T47D (cell line): ENCODE measurements at places on chromosomes 13 and 19.

GRCh38 chr13:89784161-89784809 lies 1563.2 kb upstream of the MIR17HG start:
- no peak for DNase-seq

GRCh38 chr19:23917856-23918255 lies 3.2 kb downstream of the ZNF726 start:
- peak; percentile 8 for DNase-seq

GRCh38 chr13:72462726-72463125 lies 264.7 kb downstream of the MZT1 start:
- no peak for DNase-seq

DNA sequence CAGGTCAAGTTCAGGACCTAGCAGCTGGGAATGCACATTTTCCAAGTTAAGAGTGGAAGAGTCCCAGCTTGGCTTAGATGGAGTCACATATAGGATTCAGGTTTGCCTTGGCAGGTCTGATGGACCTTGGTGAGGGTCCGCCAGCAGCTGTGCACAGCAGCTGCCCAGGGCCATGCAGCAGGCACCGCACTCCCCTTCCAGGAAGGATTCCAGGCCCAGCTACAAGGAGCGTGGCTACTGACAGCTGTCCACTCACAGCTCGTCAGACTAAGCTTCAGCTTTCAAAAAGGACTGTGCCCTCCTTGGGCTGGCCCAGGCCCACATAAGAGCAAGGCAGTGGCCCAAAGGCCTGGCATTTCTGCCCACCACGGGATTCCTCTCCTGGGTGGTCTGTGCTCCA lies 68.4 kb downstream of the ALOX5AP start:
- DNase-seq = no peak

DNA sequence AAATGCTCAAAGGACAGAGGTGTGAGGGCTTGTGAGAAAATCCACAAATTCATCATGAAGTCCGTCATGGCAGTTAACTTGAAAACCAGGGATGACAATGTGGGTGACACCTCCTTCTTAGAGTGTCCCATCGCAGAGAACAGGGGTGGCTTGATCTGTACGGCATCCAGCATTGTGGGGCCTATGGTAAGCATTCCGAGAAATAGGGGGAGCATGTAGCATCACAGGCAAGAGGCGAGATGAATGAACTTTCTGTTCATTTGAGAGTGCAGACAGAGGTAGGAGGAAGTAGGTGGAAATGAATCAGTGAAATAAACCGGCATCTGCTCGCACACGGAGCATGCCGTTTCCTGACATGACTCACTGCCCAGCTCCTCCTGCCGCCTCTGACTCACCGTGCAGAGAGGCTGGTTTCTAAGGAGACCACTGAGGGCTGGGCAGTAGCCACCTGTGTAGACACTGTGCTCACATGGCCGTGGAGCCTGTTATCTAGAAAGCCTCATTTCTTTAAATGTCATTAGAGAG lies 339.0 kb downstream of the RFC3 start:
- DNase-seq = no peak

- DNase-seq = no peak
Observed at GRCh38 chr19:56398809-56399208, 5.3 kb upstream of the ZNF583 start.

- no peak for DNase-seq
Observed at GRCh38 chr19:41699231-41699967, 9.0 kb upstream of the CEACAM5 start.

DNA sequence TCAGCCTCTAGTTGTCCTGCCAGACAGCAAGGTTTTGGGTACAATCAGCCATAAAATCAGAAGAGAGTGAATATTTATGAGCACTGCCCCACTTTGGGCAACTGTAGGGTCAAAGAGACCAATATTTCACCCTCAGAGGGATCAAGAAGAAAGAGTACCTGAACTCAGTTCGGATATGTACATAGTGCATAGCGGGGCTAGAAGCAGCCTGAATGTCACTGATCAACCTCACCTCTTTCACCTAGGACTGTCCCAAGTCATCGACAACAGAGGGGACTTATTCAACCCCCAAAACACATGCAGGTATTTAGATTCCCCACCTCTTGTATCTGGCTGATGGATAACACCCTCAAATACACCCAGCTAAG lies 446.9 kb downstream of the COG6 start:
- no peak for DNase-seq

- no peak for DNase-seq
Observed at GRCh38 chr13:76499891-76500290, 386.3 kb downstream of the KCTD12 start.

DNA sequence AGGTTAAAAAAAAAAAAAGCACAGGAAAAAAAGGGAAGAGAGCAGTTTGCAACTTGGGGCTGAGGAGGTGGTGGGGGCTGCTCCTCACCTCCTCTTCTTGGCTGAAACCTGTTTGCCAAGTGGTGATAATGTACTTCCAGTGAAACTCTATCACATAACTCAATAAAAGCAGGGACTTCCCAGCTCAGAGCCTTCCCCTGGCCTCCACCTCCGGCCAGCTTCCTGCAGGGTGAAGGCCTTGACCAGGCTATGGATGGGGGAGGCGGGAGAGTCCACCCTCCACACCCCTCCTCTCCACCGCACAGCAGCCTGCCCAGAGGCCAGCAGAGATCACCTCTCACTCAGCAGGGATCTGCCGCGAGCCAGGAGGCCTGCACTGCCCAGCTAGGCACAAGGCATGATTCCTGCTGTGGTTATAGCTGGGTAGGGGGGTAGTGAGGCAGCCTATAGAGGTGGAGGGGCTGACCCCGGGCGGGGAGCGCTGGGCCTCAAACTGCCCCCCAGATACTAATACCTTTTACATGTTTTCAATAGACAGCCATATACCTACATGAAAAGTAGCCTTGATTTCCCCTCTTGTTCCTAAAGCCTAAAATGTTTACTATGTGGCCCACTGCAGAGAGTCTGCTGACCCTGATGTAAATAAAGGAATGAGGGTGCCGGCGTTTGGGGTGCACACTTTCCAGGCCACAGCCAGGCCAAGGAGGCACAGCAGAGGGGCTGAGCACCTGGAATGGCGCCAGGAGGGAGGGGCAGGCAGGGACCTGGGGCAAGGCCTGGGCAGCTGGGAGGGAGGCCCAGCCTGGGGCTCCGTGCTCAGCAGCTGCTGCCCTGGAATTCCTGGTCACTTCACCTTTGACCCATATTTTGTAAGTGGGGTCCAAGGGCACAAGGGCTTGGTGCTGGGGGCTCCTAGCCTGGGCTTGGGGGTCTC lies 10.3 kb downstream of the ZNF787 start:
- DNase-seq = no peak

DNA sequence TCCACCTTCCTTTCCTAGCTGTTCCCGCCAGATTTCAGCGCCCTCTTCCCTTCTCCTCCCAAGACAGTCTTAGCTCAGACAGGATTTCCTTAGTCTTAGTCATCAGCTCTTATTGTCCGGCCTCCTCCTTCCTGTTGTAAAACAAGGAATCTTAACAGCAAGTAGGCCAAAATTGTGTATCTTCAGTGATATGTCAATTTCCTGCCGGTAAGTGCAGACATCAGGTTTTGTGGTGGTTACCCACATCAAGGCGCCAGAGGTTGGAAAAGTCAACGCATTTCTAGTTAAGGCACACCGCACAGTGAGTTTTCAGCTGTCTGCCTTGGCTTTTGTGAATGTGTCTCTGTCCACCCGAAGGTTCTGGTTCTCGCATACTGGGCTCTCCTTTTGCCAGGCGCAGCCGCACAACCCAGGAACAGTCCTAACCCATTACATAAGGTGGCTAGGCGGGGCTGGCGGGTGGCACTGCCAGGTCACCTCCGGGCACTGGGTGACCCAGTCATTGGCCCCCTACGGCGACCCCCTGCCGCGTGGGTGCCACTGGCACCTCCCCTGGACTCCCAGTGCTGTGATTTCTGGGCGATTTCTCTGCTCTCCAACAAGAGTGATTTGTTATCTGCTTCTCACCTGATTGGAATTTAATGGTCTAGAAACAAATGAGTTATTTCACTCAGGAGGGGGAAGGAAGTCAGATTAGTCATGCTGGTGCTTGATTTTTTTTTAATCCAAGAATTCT lies 12.9 kb downstream of the COL4A2 start:
- DNase-seq = no peak

- DNase-seq = peak; percentile 34
Observed at GRCh38 chr13:43991773-43992201, 112.1 kb downstream of the LACC1 start.

DNA sequence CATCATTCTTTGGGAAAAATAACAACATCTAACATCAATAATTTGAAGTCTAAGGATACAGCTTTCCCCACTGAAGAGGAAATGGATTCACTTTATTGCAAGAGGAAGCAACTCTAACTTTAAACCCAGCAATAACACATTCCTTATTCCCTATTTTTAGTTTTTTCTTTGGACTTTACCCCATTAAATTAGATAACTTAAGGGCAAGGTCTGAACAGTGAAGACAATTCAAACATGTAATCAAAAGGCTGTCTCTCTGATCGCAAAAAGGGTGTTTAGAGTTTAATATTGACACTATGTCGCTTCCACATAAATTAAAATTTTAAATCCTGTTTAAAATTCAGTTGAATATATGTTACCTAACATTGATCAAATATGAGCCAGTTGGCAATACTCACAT lies 10.1 kb downstream of the EDNRB start:
- no peak for DNase-seq

DNA sequence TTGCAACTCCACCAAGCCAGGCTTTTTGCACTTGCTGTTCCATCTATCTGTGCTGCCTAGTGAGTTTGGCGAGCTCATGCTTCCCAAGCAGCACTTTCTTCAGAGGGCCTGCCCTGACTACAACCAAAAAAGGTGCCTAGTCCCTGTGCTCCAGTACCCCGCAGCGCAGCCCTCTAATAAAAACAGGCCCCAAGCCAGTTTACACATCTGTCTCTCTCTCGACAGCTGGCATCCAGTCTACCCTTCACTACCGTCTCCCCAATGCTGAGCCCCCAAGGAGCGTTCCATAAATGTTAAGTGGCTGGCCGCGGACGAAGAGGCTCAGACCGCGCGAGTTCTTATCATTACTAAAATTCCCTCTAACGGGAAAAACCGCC lies 512 bp downstream of the MED4 start:
- no peak for DNase-seq

DNA sequence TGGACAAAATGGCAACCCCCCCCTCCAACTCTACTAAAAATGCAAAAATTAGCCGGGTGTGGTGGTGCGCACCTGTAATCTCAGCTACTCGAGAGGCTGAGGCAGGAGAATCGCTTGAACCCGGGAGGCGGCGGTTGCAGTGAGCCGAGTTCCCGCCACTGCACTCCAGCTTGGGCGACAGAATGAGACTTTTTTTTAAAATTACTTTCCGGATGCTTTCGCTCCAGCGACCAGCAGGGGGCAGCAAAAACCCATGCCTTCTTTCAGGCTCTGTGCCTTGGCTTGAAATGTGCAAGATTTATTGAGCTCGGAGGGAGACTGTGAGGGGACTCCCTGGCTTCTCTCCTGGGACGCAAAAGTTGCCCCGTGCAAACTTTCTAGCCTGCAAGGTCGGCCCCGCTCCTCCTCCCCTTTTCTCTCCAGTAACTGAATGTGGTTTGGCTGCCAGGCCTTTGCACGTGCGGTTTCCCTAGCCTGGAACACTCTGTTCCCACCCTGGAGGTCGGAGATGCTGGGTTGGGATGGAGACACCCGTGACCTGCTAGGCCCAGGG lies 61.4 kb upstream of the NFIC start:
- peak; percentile 77 for DNase-seq

DNA sequence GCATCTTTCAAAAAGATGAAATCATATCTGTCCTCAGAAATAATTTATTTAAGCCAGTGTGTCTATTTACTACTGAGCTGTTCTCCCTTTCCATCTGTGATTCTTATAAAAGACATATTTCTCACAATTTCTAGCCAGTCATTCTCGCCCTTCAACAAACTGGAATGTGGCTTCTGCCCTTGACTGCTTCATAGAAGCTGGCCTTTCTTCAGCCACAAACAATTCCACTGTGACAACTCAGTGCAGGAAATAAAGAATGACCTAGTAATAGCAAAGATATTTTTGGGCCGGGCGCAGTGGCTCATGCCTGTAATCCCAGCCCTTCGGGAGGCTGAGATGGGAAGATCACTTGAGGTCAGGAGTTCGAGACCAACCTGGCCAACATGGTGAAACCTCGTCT lies 655.5 kb downstream of the PCDH9 start:
- no peak for DNase-seq

DNA sequence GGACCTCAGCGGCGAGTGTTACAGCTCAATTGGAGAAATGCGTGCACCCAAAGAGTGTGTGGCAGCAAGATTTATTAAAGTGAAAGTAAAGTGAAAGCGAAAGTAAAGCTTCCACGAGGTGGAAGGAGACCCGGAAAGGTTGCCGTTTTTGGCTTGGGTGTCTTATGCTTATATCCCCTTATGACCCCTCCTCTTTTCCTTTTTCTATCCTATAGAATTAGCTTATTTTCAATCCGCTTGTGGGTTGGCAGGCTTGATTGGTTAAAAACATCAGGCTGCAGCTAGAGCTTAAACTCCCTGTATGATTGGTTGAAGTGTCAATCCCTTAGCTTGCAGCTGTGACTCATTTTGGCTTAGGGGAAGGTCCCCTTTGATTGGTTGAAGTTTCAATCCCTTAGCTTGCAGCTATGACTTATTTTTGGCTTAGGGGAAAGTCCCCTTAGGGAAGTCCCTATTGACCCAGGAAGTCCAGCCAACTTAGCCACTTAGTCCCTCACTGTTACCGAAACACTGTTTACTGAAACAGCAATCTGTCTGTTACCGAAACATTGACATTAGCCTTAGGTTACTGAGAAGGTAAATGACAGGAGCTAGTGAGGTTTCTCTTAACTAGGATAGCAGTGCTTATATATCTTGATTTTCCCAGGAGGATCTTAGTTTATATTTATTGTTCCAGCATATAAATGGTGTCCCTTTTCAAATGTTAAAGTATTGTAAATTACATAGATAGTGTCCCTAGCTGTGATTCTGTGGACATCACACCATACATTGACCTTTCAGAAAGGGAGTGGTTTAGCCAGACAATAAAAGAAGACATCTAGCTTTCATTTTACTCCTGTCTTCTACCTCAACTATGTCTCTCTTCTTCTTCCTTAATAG lies 575.8 kb downstream of the DACH1 start:
- peak; percentile 77 for DNase-seq

- no peak for DNase-seq
Observed at GRCh38 chr13:86567119-86567518, 767.9 kb upstream of the SLITRK6 start.

DNA sequence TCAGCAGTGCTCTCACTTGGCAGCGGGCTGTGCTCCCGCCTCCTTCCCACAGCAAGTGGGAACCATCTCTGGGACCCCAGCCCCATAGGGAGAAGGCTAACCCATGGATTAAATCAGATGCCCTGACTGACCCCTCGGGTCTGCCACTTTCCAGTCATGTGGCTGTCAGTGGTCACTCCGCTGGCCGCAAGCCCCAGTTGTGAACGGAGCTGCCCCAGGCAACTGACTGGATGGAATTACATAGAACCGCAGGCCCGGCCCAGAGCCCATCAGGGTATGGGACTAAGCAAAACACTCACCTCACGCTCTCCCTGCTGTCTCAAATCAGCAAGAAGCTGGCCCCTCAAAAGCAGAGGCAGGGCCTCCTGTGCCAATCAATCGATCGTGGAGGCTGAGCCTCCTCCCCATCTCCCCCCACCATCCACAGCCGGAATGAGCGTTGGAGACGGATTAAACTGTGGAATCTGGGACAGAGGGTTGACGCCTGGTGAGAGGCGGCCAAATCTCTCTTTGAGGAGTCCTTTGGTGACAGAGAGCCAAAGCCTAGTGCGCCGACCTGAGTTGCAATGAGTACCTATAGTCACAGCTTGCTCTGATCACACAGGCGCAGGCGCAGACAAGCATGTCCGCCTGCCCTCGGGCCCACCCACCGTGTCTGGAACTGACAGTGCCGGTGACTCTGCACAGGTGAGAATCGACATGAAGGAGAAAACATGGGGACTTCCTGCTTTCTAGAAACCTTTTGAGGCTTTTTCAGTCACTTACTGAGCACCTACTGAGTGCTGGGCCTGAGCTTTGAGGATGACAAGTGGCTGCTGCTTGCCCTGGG lies 38.7 kb downstream of the PBX4 start:
- no peak for DNase-seq
